ENCODE measurements at places on chromosomes 2 and 18.

DNA sequence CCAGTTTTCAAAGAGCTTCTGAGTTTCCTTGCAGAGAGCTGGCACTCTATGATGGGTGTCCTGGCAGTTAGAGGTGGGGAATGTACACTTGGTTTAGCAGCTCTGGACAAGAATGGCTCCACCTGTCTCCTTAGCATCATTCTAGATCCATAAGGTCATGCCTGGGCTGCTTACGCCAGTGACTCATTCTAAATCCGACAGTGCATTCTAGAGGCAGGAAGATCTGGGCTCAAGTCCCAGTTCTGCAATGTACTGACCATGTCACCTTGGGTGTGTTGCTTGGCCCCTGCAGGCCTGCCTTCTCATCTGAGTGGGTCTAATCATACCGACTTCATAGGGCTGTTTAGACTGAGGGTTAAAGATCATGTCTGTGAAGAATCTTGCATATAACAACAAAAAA lies 46.5 kb downstream of the PTGR3 start:
- DNase-seq: no peak

GRCh38 chr2:24824966-24825882 lies 32.0 kb downstream of the CENPO start:
- no peak for DNase-seq

GRCh38 chr2:39608263-39608575 lies 57.5 kb upstream of the TMEM178A start:
- DNase-seq: no peak

DNA sequence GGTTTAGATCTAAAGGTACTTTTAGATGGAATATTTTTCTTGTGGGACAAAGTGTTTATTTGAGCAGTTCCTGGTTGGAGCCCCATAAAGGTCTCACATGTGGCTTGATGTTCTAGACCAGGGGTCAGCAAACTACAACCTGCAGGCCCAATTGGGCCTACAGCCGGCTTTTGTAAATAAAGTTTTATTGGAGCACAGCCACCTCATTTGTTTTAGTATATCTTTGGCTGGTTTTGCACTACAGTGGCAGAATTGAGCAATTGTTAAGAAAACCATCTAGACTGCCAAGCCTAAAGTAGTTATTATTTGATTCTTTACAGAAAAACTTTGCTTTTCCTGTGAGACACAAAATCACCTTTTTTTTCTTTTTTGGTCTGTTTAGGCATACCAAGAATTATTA lies 41.6 kb downstream of the NDC80 start:
- DNase-seq: no peak

DNA sequence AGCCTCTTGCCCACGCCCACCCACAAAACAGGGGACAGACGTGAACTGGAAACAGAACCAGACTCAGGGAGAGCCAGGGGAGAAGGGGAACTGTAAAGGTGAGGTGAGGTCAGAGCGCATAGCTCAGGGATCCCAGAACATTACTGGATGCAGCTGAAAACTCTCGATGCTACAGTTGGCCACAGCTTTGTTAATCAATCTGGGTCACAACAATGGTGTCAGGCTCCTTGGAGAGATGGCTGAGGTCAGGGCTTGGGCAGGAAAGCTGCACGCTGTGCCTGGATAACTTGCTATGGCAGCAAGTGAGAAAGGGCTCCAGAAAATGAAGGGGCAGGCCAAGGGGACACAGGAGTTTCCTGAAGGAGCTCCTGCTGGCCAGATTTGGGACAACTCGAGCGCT lies 263.3 kb downstream of the TFCP2L1 start:
- no peak for DNase-seq

GRCh38 chr2:240925568-240926515 lies 19.7 kb downstream of the CROCC2 start:
- DNase-seq: no peak

GRCh38 chr2:127091148-127091547 lies 15.8 kb downstream of the BIN1 start:
- DNase-seq: no peak

- no peak for DNase-seq
Measured at GRCh38 chr2:128166746-128167353, 75.8 kb downstream of the UGGT1 start.

DNA sequence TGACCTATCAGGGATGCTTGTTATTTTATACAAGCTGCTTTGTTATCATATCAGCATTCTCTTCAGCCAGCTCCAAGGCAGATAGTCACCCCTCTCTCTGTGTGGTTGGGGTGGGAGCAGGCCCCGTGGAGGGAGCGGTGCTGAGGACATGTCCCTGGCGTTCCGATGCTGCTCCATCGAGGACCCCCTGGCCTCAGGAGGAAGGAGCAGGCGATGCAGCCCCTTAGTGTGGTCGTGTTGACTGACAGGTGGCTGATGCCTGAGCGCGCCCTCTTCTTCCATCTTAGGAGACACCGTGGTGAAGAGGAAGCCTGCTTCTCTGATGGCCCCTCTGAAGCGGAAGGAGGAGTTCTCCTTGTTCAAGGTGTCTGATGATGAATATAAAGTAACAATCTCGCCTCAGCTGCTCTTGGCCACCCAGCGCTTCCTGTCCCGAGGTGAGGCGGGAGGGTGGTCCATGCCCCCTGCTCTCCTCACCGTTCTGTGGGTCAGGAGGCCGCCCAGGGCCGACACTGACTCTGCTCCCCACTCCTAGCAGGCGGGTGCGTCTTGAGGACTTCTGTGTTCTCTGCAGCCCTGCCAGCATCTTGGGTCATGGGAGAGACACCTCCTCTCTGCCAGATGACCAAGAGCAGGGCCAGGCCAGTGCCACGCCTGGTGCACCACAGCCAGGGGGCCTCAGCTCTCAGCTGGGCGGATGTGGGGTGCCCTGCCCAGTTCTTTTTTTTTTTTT lies 10.6 kb downstream of the CNNM3 start:
- DNase-seq: no peak

DNA sequence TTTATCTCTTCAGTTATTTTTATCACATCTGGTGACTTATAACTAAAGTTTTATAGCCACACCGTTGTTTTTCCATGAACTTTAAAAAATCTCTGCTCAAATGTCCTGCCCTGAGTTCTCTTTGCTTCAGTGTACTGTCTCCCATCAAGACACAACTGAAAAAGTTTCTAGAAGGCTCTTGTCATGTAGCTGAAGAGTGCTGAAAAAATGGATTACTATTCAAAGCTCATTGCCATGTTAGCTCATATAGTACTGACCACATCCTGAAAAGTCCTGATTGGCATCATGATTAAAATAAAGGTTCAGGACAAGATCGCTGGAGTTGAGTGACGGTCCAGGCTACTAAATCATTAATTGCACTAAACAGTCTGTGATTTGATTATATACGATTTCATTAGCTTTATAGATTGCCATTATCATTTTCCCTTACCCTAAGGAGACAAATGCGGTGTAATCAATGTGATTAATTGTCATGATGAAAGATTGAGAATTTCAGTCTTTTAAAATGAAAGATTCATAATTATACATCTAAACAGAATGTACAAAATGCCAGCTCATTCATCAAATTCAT lies 62.2 kb downstream of the MFSD6 start:
- DNase-seq: no peak

DNA sequence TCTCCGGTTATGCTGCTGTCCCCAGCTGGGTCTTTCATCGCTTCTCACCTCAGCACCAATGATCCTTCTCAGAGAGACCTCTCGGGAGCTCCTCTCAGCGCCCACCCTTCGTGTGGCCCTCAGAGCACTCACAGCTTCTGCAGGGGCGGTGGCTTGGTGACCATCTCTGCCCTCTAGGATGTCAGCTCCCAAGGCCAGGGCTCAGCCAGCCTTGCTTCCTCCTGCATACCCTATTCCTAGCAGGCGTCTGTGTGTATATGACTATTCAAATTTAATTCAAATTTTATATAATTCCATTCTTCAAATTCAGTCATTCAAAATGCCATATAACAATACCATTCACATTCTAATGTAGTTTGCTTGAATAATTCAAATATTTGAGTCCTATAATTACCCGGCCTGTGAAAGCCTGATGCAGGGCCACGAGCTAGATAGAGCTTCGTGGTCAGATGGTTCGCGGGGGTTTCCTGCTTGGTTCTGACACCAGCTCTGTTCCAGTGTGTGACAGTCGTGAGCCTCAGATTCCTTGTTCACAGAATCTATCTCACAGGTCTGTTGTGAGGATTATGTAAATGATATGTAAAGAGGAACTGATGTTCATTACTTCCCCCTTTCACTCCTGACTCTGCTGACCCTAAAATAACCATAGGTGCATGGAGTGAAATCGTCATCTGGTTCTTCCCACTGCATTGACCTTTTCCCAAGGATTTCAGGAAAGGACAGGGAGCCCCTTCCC lies 94.0 kb upstream of the CNGA3 start:
- DNase-seq: no peak

GRCh38 chr18:25350489-25351251 lies 1.3 kb downstream of the ZNF521 start:
- no peak for DNase-seq

- no peak for DNase-seq
Measured at GRCh38 chr2:172985139-172985892, 90.3 kb upstream of the MAP3K20 start.

DNA sequence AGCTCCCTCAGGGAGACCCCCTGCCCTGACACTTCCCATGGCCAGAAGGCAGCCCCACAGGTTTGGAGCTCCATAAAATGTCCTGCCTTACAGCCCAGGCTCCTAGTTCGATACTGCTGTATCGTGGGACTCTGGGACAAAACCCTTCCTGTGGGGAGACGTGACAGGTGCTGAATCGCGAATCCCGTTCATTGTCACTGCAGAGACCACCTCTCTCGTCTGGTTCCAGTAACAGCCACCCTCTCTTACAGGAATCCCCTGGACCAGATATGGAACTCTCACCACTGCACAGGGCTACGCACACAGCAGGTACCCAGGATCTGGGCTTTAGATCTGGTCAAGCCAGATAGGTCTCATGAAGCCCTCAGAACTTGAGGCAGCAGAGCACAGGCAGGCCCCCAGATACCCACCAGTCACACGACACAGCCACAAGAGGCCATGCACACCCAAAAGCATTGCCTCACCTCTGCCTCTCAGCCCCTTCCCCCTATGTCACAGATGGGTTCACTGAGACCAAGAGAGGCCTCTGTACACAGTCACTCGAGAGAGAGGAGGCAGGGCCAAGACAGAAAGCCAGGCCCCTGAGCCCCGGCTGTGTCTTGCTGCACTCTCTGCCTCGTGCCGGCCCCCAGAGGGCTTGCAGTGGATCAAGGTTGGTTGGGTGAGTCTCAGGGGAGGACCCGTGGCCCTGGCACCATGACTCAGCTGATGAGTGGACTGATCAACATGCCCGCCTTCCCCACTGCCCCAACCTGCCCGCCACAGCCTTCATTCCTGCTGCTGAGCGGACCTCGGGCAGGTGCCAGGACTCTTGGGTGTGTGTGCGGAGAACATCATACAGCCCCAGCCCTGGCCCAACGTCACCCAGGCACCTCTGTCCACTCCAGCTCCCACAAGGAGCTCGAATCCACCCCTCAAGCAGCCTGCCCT lies 7.6 kb downstream of the SDC1 start:
- no peak for DNase-seq

DNA sequence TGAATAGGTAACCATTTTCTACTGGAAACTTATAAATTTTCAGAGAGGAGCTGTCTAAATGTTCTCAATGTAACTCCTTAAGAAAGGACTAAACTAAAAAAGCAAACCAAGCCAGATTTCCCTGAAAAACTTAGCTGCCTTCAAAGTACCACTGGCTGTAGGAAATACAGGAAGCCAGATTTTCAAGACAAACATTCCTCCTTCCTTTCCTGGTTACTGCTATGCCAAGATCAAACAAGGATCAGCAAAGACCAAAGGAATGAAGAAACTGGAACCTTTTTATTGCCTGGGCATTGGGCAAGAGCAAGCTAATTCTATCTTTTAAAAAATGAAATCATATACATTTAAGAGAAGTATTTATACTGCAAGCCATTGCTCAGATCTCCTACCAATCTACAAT lies 212.7 kb downstream of the DYM start:
- no peak for DNase-seq

- DNase-seq: no peak
Measured at GRCh38 chr2:39649511-39649910, 16.2 kb upstream of the TMEM178A start.

- DNase-seq: no peak
Measured at GRCh38 chr2:164784376-164784775, 57.2 kb downstream of the COBLL1 start.

- DNase-seq: no peak
Measured at GRCh38 chr18:80187956-80188642, 59.2 kb downstream of the PARD6G start.

DNA sequence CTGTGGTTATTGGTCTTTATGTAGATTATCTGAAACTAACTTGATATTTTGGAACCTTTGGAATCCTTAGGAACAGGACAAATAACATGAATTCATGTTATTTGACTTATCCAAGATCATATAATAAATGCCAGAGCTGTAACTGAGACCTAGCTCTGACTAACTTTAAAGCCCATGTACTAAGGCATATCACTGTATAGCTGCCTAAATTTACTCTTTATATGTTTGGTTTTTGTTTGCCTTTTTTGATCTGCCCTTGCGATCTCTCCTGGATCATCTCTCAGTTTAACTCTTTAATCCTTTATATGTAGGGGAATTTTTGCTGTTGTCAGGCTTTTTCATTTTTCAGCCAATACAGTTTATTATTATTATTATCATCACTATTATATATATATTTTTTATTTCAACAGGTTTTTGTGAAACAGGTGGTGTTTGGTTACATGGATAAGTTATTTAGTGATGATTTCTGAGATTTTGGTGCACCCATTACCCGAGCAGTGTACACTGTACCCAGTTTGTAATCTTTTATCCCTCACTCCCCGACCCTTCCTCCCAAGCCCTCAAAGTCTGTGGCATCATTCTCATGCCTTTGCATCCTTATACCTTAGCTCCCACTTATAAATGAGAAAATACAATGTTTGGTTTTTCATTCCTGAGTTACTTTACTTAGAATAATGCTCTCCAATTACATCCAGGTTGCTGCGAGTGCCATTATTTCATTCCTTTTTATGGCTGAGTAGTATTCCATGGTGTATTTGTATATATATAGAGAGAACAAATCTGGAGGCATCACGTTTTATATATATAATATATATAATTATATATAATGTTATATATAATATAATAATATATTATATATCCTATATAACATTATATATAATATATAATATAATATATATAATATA lies 48.9 kb downstream of the APLF start:
- DNase-seq: no peak

DNA sequence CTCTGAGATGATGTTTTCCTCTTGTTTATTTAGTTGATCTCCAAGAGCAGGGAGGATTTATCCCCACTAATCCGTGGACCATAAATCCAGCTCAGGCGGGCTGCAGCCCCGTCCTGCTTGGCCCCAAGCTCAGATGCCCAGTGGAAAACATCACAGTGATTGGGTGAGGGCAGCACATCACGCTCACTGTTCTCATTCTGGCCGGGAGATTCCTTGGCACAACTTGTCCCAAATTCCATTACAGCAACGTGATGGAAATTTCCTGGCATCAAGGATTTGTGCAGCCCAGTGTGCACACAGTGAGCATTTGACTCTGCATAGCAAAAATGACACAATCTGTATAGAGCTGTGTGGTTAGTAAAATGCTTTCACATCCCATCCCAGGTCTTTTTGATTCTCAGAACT lies 96.8 kb downstream of the VAPA start:
- DNase-seq: no peak

All from activated CD4-positive, CD25-positive, alpha-beta regulatory T cell (primary cell).